ENCODE measurements at places on chromosomes 3 and 15.

DNA sequence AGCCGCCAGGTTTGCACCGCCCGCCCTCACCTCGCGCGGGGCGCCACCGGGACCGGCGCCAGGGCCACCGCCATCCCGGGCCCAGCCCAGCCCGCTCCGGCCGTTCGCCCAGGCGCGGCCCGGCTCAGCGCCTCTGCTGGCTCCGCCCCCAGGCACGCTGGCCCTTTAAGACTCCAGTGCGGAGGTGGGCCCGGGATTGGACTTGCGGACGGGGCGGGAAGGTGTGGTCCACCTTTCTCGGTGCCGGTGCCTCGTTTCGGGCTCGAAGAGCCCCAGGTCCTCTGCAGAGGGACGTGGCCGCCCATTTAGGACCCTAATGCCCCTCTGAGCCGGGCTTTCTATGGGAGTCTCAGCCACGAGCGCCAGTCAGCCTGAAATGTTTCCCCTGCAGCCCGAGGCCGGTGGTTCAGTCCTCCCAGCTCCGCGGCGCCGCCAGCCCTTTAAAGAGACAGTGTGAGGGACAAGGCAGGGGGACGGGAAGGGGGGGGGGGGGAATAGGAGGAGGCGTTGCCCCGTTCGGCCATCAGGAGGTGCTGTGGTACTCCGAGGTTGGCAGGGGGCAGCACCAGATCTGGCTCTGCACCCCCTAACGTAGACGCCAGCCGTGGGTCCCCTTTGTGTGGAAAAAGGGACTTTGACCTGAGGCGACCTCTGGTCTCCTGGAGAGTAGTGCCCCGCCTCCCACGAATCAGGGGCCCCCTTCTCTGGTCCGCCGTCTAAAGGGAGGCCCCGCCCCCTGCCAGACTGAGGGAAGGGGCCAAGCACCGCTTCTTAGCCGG, 1.0 kb downstream of the HYAL2 start:
- DNase-seq, result peak; percentile 65

- no peak for DNase-seq
These were observed 733.7 kb downstream of the ZNF385D start for GRCh38 chr3:21017115-21017852.

GRCh38 chr3:3134750-3135448, 8.2 kb downstream of the TRNT1 start:
- no peak for DNase-seq

DNA sequence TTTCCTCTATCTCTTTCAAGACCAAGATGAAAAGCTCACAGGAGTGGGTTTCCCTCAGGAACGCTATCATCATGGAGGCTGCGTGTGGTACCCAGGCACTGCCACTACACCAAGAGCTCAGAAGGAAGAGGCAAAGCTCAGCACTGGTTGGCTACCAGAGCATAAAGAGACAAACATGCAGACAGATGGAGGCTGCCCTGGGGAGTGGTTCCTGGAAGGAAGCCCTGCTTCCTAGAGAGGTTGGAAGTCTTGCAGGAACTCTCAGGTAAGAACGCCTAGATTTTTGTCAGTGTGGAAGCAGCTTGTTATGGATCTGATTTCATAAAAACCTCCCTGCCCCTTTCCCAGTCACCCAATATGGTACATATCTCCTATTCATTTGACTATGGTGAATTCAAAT, 49.9 kb upstream of the ADCY5 start:
- no peak for DNase-seq

DNA sequence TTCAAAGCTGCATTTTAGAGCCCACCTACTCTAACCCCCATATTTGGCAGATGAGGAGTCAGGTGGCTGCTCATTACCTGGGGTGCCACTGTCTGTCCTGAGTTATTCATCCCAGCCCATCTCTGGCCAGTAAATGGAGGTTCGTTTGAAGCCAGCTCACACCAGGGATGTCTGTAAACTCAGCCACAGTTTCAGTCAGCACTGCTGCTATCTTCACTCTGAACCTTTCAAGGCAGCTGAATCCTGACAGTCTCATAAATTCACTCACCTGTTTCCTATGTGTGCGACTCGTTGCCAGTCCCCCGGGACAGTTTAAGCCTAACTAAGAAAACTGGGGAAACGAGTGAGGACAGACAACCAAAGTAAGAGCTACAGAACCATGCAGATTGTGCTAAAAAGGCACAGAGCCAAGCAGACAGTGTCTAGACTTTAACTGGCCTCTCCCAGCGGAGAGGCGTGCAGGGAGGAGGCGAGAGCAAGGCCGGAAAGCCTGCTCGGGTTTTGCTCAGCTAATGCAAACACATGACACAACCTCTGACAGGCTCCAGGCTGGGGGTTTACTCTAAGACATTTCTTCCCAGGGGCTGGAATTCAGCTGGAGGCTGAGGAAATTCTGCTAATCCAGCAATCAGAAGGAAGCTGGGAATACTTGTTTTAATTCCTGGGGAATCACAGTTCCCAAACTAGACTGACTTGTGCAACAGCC, 12.0 kb downstream of the FSTL1 start:
- no peak for DNase-seq

GRCh38 chr15:41401904-41402267, 410 bp downstream of the NDUFAF1 start:
- no peak for DNase-seq

- no peak for DNase-seq
These were observed 10.2 kb downstream of the SENP8 start for GRCh38 chr15:72128359-72128758.

DNA sequence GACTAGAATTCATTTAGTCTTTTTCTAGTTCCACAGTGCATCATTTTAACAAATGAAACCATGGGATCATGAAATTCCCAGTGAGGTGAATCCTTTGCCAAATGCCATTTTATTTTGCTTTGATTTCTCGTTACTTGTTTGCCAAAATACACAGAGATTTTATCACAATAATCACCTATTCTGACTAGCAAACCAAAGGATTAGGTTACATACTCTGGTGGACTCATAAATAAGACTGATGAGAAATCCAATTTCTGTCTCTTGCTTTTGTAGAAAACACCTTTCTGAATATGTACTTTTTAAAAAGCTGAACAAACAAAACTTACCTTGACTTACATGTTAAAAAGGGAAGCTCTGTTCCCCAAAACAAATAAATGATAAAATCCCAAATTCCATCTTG, 12.2 kb downstream of the ERC2 start:
- DNase-seq, result no peak

GRCh38 chr15:58332676-58333400, 99.0 kb upstream of the LIPC start:
- no peak for DNase-seq

GRCh38 chr15:99590913-99591646, 25.3 kb downstream of the MEF2A start:
- DNase-seq, result no peak
